Activated CD4-positive, alpha-beta T cell treated with anti-CD3 and anti-CD28 coated beads for 24 hours (primary cell): ENCODE measurements at places on chromosomes 11 and 22.

DNA sequence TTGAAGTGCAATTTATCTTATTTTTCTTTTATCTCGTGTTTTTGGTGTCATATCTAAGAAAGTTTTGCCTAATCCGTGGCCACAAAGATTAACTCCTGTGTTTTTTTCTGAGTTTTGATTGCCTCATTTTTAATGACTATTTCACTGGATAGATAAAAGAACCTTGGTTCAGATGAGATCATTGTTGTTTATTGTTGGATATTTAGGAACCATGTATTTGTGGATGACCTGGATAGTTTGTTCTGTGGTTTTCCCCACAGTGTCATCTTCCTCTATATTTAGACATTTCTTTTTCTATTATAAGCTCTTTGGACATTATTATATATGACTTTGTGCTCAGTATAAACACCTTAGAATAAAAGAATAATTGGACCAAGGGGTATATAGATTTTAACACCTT lies 37.2 kb downstream of the PPP6R3 start:
- no peak for DNase-seq

DNA sequence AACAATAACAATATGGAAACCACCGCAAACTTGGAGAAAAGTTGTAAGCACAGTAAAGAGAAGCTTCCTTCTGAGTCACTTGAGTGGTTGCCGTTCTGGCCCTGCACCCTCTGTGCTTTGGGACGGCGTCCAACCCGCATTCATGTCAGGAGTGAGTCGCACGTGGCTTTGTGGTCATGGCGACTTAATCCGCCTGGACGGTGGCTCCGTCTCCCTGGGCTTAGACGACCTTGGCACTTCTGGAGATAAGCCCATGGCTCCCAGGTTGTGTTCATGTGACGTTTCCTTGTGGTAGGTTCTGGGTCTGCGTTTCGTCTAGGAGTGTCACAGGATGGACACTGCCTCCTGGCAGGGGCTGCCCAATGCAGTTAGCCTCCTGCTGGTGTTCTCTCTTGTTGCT lies 40.5 kb downstream of the TPCN2 start:
- DNase-seq, result no peak

DNA sequence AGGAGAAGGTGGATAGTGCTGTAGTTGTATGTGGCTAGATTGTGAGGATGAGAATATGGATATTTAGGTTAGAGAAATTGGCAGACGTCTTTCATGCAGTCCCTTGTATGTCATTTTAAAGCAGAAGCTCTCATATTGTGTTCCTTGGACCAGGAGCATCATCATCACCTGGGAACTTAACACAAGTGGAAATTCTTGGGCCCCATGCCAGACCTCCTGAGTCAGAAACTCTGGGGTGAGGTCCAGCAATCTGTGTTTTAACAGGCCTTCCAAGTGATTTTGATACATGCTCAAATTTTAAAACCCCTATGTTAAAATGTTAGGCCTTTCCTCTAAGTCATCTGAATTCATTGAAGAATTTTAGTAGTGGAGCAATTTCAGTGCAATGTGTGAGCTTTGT lies 34.8 kb downstream of the JHY start:
- DNase-seq, result no peak

- no peak for DNase-seq
Observed at GRCh38 chr11:6427516-6427915, 8.6 kb upstream of the APBB1 start.

DNA sequence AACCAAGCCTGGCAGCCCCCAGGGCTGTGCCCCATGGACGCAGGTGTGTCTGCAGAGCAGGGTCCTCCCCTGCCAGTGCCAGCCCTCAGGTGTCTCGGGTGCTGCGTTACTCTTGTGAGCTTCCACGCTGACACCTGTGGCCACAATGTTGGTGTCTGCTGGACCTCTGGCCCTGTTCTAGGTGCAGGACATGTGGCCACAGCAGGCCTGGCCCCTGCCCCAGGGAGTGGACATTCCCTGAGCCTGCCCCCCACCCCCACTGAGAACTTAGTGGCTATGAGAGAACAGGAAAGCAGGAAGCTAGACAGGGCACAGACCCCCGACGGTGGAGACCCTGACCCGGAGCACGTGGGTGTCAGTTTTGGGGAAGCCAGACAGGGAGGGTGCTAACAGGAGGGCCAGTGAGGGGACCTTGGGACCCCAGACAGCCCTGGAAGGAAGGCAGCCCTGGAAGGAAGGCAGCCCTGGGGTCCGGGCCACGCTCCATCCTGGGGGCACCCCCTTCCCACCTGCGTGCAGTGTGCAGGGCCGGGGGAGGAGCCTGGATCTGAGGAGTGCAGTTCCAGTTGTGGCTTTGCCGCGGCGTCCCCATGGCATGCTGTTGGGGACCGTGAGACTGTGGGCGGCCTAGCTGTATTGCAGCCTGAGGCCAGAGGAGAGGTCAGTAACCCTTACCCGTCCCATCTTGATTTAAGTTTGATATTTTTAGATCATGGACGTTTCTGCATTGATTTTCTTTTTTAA lies 43.9 kb upstream of the PPARA start:
- no peak for DNase-seq

GRCh38 chr11:70139785-70140410 lies 61.8 kb downstream of the ANO1 start:
- no peak for DNase-seq

DNA sequence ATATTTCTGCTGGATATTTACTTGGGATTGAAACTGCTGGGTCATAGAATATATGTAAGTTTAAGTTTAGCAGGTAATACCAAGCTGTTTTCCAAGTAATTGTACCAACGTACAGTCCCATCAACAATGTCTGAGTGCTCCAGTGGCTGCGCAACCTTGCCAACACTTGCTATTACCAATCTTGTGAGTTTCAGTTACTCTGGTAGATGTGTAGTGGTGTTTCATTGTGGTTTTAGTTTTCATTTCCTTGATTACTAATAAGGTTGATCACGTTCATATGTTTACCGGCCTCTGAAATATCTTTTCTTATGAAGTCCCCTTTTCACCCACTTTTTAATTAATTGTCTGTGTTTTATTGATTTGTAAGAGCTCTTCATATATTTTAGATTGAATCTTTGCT lies 370.6 kb upstream of the CADM1 start:
- no peak for DNase-seq

DNA sequence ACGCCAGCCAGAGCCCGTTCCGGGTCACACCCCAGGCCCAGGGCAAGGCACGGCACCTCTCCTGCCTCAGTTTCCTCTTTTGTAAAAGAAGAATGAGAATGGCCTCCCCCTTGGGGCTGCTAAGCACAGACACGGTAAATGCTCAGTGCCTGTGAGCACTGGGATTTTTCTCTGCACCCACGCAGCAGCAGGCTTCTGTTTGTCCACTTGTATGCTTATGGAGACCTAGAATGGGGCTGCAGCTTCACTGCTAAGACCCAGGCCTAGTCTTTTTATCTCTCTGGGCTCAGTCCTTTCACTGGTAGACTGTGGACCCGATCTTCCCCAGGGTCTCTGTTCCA lies 1327.9 kb downstream of the TBC1D22A start:
- no peak for DNase-seq
